Stimulated activated CD4-positive, alpha-beta T cell treated with anti-CD3 and anti-CD28 coated beads, Interleukin-15, amount 100 ng/mL, for 48 hours (primary cell): ENCODE measurements at places on chromosomes 6 and 20.

GRCh38 chr6:52013035-52013434 lies 74.4 kb downstream of the PKHD1 start:
- no peak for DNase-seq

DNA sequence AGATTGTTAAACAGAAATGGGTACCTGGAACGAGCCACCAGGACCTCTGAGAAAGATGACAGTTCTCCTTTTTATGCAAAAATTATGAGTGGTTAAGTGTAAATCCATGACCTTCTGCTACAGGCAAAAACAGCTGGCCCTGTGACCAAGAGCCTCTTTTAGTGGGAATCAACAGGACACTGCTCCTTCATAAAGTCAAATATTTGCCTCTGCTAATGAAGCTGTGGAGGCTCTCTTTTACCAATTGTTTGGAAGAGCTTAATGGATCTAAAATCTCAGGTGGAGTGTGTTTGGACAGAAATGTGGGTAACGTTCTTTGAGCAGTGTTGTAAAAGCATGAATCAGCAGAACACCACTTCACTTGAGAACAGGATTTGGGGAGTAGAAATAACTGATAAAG lies 117.5 kb upstream of the PCSK2 start:
- no peak for DNase-seq

DNA sequence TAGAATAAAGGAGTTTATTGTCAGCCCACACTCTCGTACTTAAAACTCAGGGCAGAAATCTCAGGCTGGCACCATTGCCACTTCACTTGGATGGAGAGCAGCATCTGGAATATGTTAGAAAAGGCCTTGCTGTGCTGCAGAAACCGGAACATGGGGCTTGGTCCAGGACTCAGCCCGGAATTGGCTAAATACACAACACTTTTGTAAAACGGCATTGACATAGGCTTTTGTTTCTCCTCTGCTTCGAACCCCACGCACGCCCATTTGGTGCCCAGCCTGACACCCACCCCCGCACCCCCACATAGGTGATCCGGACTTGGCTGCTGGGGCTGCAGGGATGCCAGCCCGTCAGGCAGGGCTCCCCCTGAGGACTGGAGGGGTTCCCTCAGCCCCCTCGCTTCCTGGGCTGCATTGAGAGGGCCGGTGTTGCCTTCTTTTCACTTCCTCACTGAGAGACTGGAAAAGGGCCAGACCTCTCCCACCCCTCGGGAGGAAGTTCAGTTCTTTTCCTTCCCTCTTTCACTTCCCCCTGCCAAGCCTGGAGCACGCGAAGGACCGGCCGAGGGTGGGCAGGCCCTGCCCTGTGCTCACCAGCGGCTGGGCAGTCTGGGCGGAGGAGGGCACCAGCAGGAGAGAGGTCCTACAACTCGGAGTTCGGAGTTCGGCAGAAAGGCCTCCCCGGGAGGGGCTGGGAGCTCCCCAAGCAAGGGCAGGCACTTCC lies 17.9 kb upstream of the CST3 start:
- DNase-seq: no peak

DNA sequence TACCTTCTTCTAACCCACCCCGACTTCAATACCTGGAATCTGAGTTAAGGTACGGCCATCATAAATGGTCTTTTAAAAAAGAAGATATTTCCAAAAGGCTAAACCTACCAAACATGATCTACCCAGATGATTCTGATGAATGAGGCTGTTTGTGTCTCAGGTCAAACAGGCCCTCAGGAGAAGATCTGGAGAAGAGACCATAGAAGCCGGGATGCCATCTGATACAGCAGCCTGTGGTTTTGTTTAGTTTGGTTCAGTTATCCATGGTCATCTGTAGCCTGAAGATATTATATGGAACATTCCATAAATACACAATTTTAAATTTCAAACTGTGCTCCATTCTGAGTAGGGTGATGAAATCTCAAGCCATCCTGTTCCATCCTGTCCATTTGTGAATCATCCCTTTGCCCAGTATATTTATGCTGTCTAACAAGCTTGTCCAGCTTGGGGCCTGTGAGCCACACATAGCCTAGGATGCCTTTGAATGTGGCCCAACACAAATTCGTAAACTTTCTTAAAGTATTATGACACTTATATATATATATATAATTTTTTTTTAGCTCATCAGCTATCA lies 4.0 kb upstream of the CAP2 start:
- DNase-seq: no peak

DNA sequence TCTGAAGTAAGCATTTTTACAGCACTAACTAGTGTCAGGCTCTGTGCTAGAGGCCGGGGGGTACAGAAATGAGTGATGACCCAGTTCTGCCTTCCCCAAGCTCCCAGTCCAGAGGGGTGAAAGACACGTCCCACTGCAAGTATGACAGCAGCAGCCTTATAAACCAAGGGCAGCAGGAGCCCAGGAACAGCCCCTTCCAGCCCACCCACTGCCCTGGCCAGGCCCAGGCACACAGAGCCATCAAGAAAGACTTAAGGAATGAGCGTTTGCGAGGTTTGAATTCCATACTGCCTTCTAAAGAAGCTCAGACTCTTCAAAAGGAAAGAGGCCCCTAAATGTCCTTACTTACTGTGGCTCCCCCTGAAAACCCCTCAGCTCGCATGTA lies 10.0 kb downstream of the TRERF1 start:
- DNase-seq: no peak

GRCh38 chr6:75115481-75115880 lies 90.4 kb downstream of the COL12A1 start:
- no peak for DNase-seq

DNA sequence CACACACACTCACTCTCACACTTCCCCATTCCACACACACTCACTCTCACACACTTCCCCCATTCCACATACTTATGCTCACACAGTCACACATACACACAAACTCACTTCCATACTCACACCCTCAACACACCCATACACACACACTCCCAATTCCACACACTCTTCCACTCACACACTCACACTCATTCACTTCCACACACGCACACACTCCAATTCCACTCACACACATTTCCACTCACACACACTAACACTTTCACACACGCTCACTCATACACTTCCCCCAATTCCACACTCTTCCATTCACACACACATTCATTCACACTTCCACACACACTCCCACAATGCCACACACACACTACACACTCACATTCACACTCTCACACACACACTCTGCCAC lies 8.0 kb upstream of the OSBPL2 start:
- no peak for DNase-seq

DNA sequence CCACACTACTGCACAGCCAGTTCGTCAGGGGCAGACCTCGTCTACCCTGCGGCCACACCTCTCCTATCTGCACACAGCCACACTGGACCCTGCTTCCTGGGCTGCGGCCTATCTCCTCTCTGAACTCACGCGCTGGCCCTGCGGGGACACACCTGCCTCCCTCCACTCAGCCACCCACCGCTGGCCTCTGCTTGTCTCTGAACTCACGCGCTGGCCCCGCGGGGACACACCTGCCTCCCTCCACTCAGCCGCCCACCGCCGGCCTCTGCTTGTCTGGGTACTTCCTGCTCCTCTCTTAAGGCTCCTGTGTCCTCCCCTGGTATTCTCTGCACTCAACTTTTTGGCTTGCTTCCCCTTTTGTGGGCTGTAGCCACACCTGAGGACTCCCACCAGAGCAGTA lies 52.3 kb downstream of the HUS1B start:
- DNase-seq: no peak

DNA sequence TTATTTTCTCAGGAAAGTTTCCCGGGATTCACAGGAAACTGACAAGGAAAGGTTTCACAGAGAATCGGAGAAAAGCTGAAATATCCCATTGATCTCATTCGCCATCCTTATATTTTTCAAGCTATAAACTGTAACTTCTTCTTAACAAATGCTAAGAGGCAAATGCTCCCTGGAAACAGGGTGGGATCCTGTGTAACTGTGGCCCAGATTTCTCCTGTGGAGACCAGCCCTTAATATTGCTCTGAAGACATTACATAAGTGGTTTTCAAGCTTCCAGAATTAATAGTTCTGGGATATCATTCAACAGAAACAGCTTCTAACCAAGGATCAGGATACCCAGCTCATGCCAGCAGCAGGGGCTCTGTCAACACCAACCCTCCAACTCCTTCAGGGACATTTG lies 69.2 kb downstream of the THBS2 start:
- DNase-seq: no peak

DNA sequence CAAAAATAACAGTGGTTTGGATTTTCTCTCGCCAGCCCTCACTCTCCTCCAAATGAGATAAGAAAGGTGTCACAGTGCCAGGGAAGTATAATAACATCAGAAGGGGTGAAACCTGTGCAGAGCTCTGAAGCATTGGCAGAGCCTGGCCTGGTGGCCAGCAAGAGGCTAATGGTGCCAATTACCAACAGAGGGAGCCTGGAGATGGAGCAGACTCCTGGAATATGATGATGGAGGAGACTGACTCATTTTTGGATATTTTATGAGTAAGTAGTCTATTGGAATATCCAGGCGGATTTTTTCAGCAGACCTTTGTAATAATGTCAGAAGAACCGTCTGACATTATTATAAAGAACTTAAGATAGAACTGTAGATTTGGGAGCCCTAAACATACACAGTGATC lies 442.6 kb upstream of the MARCKS start:
- no peak for DNase-seq

- DNase-seq: no peak
Observed at GRCh38 chr6:163298079-163298830, 116.3 kb upstream of the QKI start.

GRCh38 chr6:75257343-75258087 lies 13.9 kb upstream of the COX7A2 start:
- no peak for DNase-seq

DNA sequence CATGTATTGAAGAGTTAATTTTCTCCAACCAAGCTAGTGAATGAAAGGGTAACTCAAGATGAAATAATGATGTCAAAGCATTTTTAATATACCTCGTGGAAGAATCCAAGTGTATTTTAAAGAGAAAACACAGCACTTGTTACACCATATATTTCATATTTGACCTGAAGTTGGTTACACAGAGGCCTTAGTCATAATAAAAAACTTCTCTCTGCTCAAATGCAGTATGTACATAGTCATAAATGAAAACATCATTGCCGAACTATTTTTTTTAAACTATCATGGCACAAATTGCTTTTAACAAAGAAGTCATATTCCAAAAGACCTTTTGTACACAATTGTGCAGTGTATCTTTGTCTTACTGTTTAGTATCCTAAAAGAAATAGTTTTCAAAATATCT lies 43.0 kb downstream of the BACH2 start:
- DNase-seq: no peak

- DNase-seq: no peak
Observed at GRCh38 chr20:44841955-44842354, 31.6 kb upstream of the RIMS4 start.

- DNase-seq: peak; percentile 52
Observed at GRCh38 chr20:51220293-51220706, 197.4 kb upstream of the KCNG1 start.

GRCh38 chr20:57650756-57651483 lies 30.7 kb upstream of the ZBP1 start:
- DNase-seq: no peak

DNA sequence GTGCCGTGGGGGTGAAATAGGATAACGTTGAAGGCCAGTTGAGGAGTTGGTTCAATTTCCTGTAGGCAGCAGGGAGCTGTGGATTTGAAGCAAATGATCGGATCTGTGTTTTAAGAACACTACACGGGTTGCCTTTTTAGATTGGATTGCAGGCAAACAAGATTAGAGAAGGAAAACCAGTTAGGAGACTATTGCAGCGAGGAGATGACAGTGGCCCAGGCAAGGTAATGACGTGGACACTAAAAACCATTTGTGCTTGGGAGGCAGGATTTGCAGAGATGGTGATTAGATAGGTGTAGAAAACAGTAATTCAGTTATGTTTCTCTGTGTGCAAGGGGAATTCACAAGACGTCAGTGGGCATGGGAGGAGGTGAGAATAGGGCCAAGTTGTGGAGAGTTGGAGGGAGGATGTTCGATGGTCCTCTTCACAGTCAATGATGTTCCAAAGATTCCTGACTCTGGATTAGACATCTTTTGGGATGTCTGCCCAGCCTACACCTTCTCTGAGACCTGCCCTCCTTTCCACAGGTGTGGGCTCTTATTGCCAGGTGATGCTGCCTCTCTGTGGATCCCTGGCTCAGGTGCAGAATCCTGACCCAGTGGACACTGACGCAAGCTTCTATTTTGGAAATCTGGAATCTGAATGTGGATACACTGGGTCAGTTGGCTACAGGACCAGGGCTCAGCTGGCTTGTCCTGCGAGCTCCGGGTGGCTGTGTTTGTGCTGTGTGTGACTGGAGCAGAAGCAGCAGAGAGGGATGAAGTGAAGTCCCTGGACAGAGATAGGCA lies 54.2 kb downstream of the TFAP2C start:
- DNase-seq: no peak

DNA sequence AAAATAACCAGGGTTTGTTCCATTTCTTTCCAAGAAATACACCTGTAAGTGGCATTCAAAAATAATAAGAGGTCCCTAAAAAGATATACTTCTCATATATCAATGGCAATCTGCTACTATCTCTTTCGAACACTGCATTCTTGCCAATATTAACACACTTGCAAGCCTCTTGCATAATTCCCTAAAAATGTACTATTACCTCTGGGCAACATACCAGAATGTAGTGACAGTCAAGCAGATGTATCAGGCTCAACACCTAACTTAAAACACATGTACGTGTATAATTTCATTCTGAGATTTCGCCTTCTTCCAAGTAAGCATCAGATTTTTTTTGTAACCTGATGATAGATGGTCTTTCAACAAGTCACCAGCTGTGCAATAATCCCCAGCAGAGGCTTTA lies 3.4 kb downstream of the CBLN4 start:
- no peak for DNase-seq

DNA sequence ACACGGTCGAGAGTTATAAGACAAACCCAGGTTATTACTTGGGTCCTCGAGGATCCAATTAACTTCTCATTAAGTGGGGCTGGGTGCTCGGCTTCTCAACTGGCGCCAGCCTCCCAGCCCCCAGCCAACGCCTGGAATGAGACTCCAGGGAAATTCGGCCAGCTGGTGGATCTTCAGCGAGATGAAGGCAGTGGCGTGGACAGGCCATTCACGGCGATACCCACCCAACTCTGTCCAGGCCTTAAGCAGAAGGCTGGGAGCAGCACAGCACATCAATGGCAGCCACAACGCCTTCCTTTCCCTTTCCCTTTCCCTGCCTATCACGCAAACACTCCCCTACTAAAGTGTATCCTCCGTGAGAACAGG lies 868 bp downstream of the METTL24 start:
- no peak for DNase-seq

DNA sequence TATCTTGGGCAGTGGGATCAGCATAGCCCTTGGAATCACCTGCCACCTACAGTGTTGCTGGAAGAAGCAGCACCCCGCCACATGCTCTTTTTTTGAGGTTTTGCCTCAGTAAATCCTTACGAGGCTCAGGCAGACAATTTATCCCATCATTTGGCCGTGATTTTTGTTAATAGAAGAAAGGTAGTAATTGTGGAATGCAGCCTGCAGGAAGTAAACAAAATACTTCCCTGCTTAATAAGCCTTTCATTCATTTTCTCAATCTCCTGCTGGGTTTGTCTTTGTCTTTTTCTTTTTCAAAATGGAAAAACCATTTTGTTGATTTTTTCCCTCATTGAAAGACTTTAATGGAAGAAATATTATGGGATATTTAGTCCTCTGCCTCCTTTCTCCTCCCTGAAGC lies 93.7 kb upstream of the CD83 start:
- no peak for DNase-seq

GRCh38 chr6:139392794-139393193 lies 18.3 kb upstream of the CITED2 start:
- DNase-seq: no peak
